NCI-H82 (cell line): ENCODE measurements at places on chromosomes 4 and X.
A peak's percentile ranks its signal among the peaks of the same experiment; 100 is the strongest.

GRCh38 chrX:47628982-47629381, 748 bp downstream of the CFP start:
- peak; percentile 3 for DNase-seq

- DNase-seq, result no peak
Observed at GRCh38 chr4:102301167-102301566, 44.1 kb downstream of the SLC39A8 start.

- no peak for DNase-seq
Observed at GRCh38 chrX:10142041-10142599, 14.7 kb upstream of the CLCN4 start.

DNA sequence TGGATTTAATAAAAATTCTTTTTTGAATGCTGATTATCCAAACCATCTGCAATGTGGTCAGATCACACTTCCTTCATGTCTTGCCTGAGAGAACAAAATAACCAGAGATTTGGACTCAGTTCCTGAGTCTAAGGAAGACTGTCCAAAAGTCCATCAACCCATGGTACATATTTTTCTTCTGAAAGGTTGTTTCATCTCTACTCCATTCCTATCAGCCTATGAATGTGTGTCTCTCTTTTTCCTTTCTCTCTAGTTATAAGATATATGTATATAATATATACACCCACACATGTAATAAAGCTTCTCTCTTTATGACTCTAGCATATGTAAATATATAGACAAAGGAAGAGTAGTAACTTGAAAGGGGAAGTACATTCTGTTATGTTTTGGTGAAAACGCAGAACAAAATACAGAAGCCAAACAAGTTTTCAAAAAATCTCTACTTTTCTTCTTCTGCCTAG, 226.9 kb downstream of the ARHGAP24 start:
- no peak for DNase-seq

GRCh38 chr4:1683261-1683735, 815 bp downstream of the FAM53A start:
- DNase-seq, result no peak

GRCh38 chrX:53320543-53321229, 39.3 kb upstream of the IQSEC2 start:
- peak; percentile 22 for DNase-seq

GRCh38 chr4:186557061-186557460, 1.7 kb upstream of the MTNR1A start:
- no peak for DNase-seq

GRCh38 chr4:6916069-6916586, 6.5 kb downstream of the TBC1D14 start:
- DNase-seq, result no peak

DNA sequence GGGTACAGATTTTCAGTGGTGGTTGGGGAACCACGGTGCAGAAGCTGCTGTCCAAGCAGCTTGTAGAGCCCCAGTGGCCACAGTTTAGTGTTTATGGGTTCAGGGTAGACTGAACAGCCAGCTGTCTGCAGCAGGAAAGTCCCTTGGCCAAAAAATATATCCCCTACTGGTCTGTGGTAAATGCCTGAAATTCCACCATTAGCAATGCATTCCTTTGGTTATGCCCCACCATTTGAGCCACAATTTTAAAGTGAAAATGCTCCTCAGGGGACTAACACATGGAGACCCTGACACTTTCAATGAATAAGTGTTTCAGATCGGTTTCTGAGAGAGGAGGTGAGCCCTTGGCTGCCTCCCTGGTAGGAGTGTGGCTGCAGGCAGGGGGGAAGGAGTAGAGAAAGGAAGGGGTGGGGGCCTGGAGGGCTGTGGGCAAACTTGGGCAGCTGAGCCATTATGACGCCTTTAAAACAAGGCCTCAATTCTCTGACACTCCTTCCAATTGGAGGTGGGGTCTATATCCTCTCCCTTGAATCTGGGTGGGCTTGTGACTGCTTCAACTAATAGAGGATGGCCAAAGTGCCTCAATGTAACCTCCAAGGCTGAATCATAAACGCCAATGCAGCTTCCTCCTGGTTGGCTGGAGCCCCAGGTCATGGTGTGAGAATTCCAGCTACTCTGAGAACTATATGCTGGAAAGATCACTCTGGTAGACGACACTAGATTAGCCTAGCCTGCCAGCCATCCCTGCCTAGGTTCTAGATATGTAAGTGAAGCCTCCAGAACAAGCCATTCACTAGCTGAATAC, 75.8 kb upstream of the ATP6AP2 start:
- no peak for DNase-seq

GRCh38 chr4:158540125-158540907, 18.6 kb downstream of the RXFP1 start:
- DNase-seq, result no peak

DNA sequence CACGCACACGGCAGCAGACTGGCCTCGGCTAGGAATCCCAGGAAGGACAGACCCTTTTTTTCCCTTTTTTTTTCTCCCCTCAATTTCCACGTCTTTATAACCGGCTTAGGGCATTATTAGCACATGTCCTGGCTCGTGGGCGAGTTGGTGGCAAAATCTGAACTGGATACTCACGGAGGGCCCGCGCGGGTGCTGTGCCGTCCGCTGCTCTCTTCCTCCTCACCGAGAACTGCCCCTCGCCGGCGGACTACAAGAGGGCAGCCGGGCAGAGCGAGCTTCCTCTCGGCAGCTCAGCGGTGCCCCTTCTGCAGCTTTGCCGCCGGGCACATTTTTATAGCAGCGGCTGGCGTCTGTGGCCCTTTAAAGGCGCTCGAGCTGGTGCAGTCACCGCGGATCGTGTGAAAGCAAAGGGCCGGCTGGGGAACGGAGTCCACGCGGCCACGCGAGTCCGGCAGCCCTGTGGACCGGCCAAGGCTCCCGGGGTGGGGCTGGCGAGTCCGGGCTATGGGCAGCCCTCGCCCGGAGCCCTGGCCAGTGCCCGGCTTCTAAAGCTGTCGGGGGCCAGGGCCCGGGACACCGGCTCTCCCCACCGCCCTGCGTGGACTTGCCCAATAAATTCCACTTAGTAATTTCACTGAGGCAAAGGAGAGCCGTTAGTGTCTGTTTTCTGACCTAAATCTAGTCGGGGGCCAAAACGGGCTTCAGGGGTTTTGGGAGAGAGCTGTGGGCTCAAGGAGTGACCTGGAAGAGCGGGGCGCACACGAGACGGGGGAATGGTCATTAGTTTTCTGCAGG, 1.3 kb upstream of the CITED1 start:
- DNase-seq, result peak; percentile 88

- DNase-seq, result no peak
Observed at GRCh38 chrX:38363046-38363445, 10.6 kb downstream of the OTC start.

GRCh38 chr4:66567551-66567950, 897.3 kb upstream of the EPHA5 start:
- no peak for DNase-seq

DNA sequence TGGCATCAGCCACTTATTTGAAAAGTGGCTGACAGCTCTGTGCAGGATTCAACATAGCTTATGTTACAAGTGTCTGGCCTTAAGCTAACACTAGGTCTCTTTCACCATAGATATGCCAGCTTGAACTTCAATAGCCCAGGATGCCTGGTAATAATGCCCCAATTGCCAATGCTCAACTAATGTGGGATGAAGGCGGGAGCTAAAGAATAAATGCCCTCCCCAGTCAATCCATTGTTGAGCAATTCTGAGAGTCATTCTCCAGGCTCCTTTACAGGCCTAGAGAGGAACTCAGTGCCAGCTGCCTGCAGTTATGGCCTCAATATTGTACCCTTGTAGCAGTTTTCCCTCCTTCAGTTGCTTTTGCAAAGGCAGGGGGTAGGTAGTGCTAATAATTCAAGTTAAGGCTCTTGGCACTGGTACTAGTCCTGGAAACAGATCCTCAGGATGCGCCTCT, 460.2 kb downstream of the GABRG1 start:
- DNase-seq, result no peak

DNA sequence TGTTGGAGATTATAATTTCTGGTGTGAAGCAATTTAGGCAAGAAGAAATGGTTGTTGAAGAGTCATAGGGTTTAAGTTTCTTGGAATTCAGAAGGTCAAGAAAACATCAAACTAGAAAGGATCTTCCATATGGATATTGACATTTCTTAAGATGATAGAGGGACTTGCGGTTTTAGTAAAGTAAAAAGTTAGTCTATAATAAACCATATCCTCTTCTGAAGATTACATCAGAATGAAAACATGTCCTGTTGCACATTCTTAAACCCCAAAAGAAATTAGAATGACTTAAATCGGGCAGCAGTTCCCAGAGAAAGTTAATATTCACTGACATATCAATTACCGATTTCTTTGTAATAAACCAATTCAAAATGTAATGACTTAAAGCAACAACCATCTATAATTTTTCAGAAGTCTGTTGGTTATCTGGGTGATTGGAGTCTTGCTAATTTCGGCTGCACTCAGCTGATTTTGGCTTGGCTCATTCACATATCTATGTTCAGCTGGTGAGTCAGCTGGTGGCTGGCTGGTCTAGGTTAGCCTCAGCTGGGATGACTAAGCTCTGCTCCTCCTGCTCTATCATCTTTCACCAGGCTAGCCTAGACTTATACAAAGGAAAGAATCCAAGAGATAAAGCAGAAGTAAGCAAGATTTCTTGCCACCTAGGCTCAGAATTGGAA, 24.4 kb upstream of the DYNLT3 start:
- no peak for DNase-seq

DNA sequence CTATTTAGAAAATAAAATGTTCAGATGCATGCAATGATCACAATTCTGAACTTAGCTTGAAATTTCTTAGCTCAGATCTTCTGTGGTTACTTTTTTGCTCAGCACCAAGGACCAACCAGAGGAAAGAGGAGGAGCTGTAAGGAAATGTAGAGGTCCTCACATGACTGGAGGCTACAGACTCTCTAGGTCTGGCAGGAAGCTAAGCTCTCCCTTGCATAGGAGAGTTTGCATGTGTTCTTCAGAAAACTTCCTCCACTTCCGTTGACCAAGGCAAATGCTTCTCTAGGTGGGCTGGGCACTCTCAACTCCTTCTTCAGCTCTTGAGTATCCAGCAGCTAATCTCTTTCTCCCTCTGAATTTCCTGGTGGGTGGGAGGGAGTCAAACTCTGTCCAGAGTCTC, 119.6 kb downstream of the BTC start:
- no peak for DNase-seq

- no peak for DNase-seq
Observed at GRCh38 chrX:11341274-11342201, 48.3 kb downstream of the AMELX start.

GRCh38 chr4:152991398-152991797, 55.3 kb downstream of the FHDC1 start:
- peak; percentile 68 for DNase-seq

DNA sequence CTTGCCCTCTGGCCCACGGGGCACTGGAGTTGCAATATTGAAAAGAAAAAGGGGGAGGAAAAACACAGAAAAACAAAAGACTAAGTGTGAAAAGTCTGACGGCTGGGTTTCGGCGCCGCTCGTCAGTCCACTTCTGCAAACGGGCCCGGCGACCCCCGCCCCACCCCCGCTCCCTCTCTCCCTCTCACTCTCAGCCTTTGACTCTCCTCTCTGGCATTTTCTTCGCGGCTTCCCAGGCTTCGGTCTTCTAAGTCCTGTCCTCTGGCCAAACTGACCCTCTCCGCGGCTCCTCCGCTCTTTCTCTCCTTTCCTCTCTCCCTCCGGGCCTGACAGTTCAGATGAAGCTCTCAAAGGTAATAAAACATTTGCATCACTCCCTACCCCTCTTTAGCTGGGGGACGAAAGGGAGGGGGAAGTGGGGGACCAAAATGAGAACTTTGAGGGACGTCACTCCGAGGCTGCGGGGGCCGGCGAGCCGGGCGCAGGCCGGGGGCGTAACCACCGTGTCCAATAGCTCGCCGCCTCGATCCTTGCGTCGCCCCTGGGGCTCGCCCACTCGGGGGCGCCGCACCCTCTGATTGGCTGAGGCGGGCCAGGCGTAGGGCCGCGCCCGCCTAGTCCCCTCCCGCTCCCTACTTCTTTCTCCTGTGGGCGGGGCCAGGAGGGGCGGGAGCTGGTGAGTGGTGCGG, at the start of gene NKX6-1:
NKX6-1 (minus strand) TSS at position 358 of the 689 bp plus-strand sequence. CDS start 1,064 bp downstream, outside the sequence.
- DNase-seq, result peak; percentile 95

GRCh38 chrX:77446908-77447652, at the start of gene FGF16:
FGF16 (plus strand) TSS chrX:77447389; CDS start chrX:77447675, 286 bp downstream.
- no peak for DNase-seq

- DNase-seq, result no peak
Observed at GRCh38 chrX:131066237-131066636, 8.1 kb downstream of the ARHGAP36 start.

GRCh38 chr4:118994030-118994429, 105.4 kb downstream of the SYNPO2 start:
- DNase-seq, result no peak

- DNase-seq, result peak; percentile 73
Observed at GRCh38 chr4:142405021-142405694, 440.9 kb downstream of the INPP4B start.

- DNase-seq, result peak; percentile 41
Observed at GRCh38 chr4:138164208-138164607, 77.9 kb downstream of the SLC7A11 start.

DNA sequence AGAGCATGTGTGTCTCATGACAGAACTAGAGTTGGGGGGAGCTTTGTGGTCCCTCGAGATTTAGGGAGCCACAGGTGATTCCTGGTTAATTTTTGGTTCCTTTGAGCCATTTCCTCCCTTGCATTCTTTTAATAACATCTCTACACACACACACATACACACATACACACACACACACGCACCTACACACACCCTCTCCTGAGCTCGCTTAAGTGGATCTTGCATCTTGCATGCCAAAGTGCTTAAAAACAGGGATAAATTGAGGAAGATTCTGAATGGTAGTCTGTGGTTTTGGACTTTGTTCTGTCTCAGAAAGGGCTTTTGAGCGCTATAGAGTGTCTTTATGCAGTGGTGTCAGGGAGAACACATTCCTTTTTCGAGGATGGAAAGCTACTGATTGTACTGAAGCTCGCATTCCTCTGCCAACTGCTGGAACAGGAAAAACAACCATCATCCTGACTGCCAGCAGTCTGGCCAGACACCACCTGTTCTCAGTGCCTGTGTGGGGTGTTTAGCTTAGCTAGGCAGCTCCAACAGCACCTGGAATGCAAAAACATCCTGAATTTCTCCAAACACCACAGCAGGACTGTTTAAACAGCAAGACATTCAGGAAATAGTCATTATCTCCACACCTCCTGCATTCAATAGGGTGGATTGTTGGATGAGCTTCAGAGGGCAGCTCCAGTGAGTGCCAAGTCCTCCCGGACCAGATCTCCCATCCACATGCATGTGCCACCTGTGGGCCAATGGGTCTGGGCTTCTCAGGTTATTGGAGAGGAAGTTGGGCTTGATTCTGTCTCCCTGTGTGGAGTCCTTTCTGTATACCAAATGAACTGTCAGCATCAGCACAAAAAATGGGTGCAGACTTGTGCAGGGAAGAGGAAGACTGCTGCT, 21.9 kb upstream of the IGFBP7 start:
- no peak for DNase-seq

- no peak for DNase-seq
Observed at GRCh38 chr4:169278624-169279023, 7.9 kb upstream of the SH3RF1 start.

- DNase-seq, result peak; percentile 30
Observed at GRCh38 chr4:147682755-147683154, 1.2 kb downstream of the PRMT9 start.

GRCh38 chr4:118729287-118730286, 44.4 kb downstream of the METTL14 start:
- no peak for DNase-seq

- no peak for DNase-seq
Observed at GRCh38 chr4:130820448-130820847, 1724.5 kb downstream of the C4orf33 start.
